ENCODE measurements at places on chromosomes 5 and 9. TPM values are rescaled to one million over a fixed set of nuclear protein-coding genes. Genes with fewer than 3 reads are reported as not detected.

- no peak for DNase-seq
These were observed 483.5 kb upstream of the TNC start for GRCh38 chr9:115601434-115601833.

DNA sequence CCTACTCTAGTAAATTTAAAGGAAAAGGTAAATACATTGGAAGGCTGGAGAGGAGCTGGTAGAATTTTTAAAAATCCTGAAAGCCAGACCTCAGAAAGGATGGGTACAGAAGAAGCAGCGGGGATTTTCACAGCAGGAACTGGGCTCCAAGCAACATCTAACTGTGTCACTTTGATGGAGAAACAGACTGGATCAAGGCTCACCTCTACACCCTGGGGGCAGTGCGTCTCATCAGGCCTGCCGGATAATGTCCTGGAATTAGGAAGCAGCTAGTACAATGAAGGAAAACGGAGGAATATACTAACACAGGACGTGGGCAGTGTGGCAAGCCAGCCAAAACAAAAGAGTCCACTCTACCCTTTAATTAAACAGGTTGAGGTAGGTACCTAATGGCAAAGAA, 463.6 kb downstream of the TAF11L14 start:
- no peak for DNase-seq

DNA sequence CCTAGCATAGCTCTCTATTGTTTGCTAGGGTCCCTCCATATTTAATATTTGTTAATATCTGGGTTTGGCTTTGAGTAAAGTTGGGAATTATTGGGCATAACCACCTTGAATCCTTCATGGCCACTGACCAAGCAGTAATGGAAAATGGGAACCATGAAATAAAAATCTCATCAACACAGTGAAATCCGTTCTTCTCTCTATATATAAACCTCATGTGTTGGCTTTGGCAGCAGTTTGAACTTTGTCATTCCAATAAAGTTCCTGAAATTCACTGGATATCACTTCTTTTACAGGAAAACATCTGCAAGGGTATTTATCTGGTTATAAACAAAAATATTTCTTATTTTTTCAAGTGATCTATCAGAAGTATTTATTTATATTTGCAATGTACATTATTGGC, 93.0 kb upstream of the MPDZ start:
- no peak for DNase-seq

The OBP2B gene
- total RNA-seq: not detected

All from right atrium auricular region (tissue), 2 donors.